ENCODE measurements at places on chromosomes 6 and 20.

DNA sequence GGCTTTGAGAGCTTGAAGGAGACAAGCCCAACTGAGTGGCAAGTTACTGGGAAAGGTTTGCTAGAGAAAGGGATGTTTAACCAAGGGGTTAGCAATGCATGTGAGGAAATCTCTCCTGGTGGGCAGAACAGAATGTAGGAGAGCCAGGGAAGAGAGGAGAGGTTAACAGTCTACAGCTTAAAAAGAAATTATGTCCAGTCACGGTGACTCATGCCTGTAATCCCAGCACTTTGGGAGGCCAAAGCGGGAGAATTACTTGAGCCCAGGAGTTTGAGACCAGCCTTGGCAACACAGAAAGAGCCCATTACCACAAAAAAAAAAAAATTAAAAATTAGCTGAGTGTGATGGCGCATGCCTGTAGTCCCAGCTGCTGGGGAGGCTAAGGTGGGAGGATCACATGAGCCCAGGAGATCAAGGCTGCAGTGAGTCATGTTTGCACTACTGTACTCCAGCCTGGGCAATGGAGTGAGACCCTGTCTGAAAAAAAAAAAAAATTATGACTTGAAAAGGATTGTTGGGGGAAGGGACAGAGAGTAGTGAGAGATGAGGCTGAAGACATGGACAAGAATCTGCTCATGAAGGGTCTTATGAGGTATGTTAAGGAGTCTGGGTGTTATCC lies 264.9 kb downstream of the TBC1D7 start:
- no peak for DNase-seq

- no peak for DNase-seq
Measured at GRCh38 chr6:27962506-27962905, 5.5 kb downstream of the OR2B6 start.

DNA sequence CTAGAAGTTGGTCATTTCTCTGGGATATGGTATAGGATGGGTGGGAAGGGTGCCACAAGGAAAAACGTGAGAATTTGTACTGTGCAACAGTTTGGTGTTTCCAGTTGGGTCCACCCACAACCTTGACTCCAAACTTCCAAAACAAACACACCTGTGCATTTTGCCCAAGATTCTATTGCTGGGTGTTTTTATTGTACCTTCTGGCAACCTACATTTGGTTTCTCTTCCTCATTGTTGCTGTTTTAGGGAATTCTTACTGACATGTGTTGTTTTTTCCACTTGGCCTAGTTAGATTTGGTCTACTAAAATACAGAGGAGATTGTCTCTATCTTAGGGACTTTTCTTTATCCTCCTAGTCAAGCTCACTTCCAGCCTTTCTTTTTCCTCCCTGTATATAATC lies 16.7 kb downstream of the TULP4 start:
- DNase-seq, result no peak

DNA sequence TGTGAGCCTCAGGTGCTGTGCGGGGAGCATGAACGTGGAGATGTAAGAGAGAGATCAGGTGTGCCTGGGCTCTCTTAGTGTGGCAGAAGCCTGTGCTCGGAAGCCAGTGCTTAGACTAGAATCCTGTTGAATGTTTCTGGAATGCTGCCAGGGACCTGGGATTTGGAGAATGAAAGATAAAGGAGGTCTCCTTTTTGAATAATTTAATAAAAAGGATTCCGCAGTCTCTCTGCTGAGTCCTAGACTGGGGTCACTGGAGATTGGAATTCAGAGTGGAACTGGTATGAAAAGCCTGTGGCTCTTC lies 18.8 kb upstream of the EFCAB8 start:
- no peak for DNase-seq

DNA sequence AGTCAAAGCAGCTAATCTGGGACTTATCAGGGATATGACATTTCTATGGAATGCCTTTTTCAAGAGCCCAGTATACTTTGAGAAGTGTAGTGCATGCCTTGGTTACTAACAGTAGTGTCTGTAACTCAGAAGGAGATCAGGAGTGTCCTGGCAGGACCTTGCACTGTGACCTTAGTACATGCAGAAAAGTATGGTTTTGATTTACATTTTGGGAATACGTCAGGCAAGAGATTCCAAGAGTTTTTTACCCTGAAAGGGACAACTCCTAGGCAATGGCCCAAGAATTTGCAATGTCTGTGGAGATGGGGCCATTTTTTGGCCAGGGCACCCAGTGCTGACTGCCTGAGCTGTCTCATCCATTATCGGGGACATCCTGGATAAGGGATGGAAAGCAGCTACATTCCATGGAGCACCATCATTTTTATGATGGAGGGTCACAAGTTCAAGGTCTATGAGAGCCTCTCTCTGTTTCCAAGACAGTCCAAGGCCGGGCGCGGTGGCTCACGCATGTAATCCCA lies 80.2 kb downstream of the FAM50B start:
- no peak for DNase-seq

DNA sequence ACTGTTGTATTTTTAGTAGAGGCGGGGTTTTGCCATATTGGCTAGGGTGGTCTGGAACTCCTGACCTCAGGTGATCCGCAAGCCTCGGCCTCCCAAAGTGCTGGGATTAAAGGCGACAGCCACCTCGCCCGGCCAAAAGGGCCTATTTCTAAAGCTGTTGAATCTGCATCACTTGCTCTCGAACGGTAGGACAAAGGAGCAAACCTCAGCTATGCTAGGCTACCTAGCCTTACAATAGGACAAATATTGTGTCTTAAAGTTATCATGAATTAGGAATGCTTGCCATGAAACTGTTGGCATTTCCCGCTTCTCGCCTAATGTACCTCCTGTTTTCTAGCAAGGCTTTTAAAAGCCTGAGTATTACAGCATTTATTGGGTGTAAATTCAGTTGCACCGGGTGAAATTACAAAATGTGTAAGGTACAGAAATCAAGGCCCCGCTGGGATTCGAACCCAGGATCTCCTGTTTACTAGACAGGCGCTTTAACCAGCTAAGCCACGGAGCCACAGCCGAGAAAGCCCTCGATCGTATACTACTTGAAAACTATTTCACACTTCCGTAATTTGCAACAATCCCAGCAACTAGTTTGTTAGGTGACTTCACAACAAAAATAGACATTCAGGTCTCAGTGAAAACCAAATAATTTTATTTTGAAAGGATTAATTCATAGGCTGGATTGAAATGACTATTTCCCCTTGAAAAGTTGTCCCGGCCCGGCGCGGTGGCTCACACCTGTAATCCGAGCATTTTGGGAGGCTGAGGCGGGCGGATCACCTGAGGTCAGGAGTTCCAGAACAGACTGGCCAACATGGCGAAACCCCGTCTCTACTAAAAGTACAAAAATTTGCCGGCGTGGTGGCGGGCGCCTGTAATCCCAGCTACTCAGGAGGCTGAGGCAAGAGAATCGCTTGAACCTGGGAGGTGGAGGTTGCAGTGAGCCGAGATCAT lies 211.6 kb upstream of the ZNF184 start:
- no peak for DNase-seq

- no peak for DNase-seq
Measured at GRCh38 chr6:170346649-170347048, 40.1 kb downstream of the FAM120B start.

GRCh38 chr6:29451471-29452193 lies 5.2 kb downstream of the OR11A1 start:
- no peak for DNase-seq

GRCh38 chr6:50840112-50840810 lies 21.6 kb downstream of the TFAP2B start:
- DNase-seq, result no peak

- DNase-seq, result no peak
Measured at GRCh38 chr6:34035161-34035560, 110.7 kb downstream of the GRM4 start.

DNA sequence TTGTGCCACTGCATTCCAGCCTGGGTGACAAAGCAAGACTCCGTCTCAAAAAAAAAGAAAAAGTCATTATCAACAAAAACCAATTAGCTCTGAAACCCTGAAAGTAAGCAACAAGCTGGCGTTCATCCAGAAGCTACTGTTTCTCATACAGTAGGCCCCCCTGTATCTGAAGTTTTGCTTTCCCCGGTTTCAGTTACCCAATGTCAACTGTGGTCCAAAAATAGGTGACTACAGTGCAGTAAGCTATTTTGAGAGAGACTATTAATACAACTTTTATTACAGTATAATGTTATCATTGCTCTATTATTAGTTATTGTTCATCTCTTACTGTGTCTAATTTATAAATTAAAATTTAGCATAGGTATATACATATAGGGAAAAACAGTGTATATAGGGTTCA lies 135.1 kb downstream of the KIF16B start:
- no peak for DNase-seq

GRCh38 chr6:129393654-129394053 lies 316.3 kb downstream of the ARHGAP18 start:
- no peak for DNase-seq

GRCh38 chr6:12648171-12648570 lies 68.4 kb upstream of the PHACTR1 start:
- DNase-seq, result no peak

- DNase-seq, result no peak
Measured at GRCh38 chr6:43990275-43990626, 137.0 kb downstream of the MRPL14 start.
